ENCODE measurements at places on chromosomes 7 and 10.

DNA sequence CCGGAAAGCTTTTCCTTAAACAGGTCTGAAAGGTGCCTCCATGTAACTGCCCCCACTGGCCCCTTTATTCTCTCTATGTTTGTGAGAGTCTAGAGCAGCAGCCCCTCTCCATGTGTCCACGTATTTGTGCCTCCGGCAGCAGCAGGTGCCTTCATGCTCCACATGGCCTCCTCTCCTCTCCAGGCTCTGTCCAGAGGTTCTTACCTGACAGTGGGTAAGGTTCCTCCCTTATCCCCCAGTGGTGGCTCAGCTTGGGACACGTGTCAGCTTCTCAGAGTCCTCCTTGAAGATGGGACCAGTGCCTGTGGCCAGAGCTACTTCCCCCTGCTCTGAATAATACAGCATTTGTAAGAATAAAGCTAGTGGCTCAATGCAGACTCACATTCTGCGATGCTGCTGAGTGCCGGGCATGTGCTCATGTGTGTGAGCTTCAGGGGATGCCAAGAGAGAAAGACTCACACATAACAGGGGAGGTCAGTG lies 7.9 kb downstream of the CALML3 start:
- DNase-seq: no peak

DNA sequence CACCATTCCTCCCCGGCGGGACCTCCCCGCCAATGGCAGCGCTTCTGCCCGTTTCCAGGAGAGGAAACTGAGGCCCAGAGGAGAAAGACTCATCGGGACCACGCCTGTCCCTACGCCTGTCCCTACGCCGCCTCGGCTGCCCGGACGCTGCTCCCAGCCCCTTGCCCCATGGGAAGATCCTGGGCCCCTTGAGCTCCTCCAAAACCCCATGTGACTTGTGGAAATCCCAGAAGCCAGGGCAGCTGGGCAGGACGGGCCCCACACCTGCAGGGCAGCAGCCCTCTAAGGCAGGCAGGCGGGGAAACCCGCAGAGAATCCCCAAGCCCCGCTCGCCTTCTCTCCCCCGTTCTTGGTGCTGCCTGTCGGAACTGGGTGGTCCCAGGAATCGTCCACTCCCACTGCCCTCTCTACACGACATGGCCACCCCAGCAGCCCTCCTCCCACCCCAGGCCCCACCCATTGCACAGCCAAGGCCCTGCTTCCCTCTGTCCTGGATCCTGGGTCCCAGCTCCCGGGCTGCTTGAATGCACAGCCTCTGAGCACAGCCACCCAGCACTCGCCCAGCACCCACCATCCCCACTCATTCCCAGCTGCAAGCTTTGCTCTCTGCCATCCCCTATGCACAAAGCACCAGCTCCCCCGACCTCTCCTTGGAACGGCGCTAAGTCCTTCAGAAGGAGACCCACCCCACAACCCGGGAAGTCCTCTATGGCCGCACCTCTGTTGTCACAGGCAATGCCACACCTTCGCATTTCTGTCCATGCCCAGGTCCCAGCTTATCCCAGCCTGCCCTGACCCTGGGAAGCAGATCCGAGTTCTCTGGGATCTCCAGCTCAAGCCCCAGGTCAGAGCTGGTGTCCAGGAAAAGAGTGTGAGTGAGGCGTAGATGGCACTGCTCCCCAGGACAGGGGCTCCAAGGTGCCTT lies 50.6 kb downstream of the SLC29A4 start:
- no peak for DNase-seq

DNA sequence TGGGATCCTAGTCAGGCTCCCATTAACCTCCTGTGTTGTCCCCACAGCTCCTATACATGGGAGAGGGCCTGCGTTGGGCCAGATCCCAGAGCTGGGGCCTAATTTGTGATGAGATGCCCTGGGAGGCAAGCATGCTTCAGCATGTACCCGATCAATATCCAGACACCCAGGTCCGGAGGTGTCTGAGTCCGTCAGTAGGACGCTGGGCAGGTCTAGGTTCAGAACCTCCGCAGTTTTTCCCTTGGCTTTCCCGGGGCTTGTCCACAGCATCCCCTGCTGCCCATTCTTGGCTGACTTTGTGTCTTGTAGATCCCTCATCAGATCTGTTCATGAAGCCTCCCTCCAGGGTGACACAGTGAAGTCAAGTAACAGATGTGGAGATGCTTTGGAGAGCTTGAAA lies 32.7 kb upstream of the RBAK start:
- DNase-seq: no peak

DNA sequence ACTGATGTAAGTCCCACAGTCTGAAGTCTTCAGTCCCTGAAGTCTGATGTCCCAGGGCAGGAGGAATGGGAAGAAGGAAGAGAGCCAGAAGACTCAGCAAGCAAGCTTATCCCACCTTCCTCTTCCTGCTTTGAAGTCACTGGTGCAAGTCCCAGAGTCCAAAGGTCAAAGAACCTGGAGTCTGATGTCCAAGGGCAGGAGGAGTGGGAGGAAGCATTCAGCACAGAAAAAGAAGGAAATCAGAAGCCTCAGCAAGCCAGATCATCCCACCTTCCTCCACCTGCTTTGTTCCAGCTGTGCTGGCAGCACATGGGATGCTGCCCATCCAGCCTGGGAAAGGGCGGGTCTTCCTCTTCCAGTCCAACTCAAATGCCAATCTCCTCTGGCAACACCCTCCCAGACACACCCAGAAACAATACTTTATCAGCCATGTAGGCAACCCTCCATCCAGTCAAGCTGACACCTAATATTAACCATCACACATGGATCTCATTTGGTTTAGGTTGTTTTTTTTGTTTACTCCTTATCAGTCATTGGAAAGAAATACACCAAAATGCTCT lies 50.9 kb downstream of the ADAM12 start:
- DNase-seq: no peak

GRCh38 chr10:78750418-78750817 lies 318.3 kb upstream of the ZMIZ1 start:
- DNase-seq: no peak

DNA sequence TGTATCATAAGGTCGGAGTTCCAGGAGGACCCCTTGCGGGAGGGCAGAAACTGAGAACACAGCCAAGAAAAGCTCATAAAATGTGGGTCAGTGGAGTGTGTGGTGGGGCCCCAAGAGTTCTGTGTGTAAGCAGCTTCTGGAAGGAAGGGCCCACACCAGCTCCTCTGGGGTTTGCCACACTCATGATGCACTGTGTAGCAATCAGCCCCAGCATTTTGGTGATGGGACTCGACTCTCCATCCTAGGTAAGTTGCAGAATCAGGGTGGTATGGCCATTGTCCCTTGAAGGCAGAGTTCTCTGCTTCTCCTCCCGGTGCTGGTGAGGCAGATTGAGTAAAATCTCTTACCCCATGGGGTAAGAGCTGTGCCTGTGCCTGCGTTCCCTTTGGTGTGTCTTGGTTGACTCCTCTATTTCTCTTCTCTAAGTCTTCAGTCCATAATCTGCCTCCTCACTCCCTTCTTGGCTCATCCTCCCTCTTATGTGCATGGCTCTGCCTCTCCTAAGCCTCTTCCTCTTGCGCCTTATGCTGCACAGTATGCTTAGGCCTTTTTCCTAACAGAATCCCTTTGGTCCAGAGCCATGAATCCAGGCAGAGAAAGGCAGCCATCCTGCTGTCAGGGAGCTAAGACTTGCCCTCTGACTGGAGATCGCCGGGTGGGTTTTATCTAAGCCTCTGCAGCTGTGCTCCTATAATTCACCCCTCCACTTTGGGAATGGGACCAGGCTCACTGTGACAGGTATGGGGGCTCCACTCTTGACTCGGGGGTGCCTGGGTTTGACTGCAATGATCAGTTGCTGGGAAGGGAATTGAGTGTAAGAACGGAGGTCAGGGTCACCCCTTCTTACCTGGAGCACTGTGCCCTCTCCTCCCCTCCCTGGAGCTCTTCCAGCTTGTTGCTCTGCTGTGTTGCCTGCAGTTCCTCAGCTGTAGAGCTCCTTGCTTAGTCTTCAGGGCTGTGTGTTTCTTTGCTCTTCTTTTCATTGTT lies 17.8 kb downstream of the PRSS2 start:
- DNase-seq: no peak

- DNase-seq: no peak
Observed at GRCh38 chr10:7541137-7542087, 125.4 kb downstream of the ITIH5 start.

GRCh38 chr10:69934768-69935167 lies 117.9 kb upstream of the MACROH2A2 start:
- DNase-seq: no peak

- DNase-seq: no peak
Observed at GRCh38 chr7:31924251-31924650, 146.0 kb downstream of the PDE1C start.

GRCh38 chr10:125629758-125630376 lies 53.1 kb downstream of the TEX36 start:
- DNase-seq: no peak

GRCh38 chr7:92039900-92040299 lies 94.4 kb downstream of the CYP51A1 start:
- DNase-seq: no peak

DNA sequence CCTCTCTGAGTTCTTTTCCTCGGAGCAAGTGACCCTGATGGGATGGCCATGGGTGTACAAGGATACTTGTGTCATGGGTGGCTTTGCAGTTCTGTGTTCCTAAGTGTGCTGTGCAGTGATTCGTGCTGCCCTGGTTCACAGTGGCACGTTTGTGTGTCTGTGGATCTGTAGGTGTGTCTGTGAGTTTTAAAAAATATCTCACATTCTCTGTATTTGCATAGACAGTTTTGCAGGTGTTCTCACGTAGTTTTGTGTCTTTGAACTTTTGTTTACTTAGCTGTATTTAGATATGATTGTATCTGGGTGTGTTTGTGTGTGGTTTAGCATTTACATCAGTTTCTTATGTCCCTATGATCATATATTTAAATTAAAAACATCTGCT lies 3.7 kb downstream of the ZNF775 start:
- DNase-seq: no peak

GRCh38 chr7:123070702-123071286 lies 75.3 kb upstream of the TAS2R16 start:
- DNase-seq: no peak

DNA sequence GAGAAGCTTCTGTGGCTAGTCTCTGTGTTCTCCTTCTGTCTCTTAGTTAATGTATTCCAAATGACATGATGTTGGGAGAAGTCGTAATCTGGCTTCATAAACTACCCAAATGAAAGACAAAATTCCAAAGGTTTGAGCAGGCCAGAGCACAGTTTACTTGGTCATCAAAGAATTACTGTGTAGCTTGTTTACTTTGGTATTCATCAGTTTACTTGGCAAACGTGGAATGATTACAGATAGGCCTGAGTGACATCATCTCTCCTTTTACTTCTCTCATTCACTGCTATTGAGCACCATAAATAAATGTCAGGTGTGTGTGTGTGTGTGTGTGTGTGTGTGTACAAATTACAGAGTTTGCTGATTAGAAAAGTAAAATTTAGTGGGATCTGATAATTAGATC lies 327.3 kb downstream of the PHTF2 start:
- no peak for DNase-seq

DNA sequence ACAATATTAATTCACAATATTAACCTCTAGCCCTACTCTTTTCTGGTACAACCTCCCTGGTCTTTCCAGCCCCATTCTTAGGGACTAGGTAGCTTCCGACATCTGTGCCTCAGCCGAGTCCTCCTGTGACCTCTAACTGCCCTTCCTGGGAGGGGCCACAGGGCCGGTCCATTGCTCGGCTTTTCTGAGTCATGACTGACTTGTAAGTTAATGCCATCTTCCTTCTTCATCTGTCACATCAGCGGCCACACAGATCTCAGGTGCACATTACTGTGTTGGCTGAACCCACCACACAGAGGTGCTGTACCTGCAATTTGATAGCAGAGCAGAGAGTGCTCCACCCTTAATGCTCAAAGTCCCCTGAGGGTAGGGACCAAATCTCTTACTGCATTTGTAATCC lies 4.1 kb upstream of the CPA4 start:
- DNase-seq: no peak

DNA sequence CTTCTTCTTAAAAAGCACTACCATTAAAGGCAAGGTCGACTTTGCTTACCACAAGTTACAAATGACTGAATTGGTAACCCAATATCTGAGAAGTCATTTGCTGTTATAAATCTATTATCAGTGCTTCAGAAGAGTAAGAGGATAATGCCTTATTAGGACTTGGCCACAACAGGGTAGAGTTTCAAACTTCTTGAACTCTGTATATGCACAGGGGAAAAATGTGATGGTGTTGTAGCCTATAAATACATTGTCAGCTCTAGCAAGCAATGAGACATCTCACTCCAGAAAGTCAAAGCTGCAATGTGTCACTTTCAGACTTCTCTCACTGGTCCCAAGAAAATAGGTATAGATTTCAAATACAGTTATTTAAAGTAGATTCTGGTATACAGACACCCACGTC lies 9.3 kb downstream of the TFEC start:
- no peak for DNase-seq

- DNase-seq: no peak
Observed at GRCh38 chr7:73683788-73684693, 644 bp downstream of the BUD23 start.

DNA sequence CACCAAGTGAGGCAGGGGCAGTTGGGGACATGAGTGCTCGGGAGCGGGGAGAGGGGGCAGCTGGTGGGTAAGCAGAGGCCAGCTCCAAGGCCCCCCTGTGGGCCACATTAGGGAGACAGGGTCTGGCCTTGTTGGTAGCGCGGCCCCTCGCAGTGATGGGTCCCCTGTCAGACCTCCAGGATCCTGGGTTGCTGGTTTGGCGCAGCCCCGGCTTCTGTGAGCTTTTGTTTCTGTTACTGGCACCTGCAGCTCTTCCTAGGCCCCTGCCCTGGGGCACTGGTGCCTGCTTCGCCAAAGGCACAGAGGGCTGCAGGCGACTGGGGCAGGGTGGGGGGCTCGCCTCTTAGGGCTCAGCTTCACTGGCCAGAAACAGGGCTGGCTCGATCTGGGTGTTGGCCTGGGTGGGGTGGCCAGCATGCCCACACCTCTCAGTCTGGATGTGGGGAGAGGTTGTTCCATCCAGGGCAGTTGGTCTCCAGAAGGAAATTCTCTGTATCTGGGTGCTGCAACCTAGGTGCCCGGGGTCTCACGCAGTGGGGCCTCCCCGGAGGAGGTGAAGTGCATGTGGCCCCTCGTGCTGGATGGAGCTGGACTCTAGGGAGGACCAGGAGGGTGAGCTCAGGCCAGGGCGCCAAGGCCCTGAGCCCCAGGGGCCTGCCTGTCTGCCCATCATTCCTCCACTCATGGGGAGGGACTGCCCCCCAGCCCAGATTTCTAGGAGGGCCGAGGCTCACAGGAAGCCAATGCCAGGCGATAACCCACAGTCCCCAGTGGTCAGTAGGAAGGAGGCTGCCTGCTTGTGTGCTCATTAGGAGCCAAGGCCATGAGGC lies 138.6 kb downstream of the LHPP start:
- DNase-seq: no peak
